Fibroblast of pulmonary artery (primary cell): ENCODE measurements at places on chromosomes 6 and 20.

GRCh38 chr6:35534407-35535170 is 21.9 kb upstream of the TULP1 start:
- no peak for DNase-seq

- peak; percentile 40 for DNase-seq
Observed at GRCh38 chr6:17580518-17581048, 19.5 kb upstream of the FAM8A1 start.

GRCh38 chr6:20028143-20028542 is 184.1 kb downstream of the MBOAT1 start:
- DNase-seq = no peak

DNA sequence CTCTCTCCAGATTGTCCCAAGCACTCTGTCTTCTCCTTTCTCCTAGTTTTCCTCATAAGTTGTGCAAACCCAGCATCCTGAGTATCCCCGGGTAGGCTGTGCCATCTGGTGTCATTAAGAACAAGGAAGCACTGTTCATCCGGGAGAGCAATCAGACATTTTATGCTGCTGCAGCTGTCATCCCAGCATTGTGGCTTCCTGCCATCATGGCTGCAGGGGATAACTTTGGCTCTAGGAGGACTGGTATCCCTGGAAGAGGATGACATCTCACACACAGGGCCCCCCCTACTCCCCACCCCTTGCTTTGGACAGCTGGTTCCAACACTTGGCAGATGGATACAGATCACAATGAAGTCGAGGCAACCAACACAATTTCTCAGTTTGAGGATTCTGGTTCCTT is 1195.1 kb upstream of the MAP3K7 start:
- no peak for DNase-seq

GRCh38 chr6:104754788-104755409 is 104.8 kb downstream of the HACE1 start:
- peak; percentile 32 for DNase-seq

DNA sequence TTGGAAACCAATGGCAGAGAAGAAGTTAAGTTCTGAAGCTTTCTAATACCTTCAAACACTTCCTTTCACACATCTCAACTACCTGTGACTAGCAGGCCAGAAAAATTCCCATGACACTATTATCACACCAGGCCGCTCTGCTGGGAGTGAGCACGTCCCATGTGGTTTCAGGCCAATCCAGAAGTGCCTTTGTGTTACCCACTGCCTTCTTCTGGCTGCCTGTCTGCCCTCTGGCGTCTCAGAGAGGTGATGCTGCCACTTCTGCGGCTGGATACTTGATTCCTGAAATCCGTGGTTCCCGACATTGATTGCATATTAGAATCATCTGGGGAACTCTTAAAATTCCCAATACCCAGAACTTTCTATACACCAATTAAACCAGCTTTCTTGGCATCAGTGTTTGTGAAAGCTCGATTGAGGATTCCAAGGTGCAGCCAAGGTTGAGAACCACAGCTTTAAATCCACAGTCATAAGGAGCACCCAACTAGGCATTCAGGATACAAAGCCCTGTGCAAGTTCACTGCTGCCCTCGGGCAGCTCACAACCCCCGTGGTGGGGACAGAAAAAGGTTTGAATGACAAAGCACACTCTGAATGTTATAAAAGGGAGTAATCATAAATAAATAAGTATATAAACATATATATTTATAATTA is 65.6 kb downstream of the STMND1 start:
- peak; percentile 42 for DNase-seq

DNA sequence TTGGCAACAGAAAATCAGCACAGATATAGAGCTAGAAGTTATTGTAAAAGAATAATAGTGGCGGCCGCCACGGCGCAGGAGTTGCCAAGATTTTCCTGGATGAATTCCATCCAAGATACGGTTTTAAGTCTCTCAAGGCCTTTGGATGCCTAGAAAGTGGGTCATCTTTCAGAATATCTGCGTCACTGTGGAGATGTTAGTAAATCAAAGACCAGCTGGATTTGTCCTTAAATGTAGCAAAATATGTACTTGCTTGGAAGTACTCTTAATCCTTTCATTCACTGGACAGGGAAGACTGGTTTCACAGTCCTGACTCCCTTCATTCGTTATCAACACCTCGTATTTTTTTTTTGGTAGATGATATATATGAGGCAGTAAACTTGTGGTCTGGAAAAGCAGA is 83.0 kb downstream of the SLC22A3 start:
- peak; percentile 100 for DNase-seq

DNA sequence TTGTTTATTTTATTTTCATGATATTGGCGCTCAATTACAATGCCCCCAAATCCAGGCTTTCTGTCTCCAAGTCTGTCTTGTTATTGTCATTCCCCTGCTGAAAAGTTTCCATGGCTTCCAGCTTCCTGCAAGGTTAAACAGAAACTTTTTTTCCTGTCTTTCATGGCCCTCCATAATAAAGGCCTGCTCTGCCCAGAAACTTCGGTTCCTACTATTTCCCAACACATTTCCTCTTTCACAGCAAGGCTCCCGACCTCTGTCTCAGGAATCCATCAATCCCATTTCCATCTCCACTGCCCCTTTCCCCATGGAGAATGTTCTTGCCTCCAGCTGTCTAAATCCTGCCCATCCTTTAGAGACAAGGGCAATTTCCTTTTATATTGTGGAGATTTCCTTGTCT is 365.2 kb upstream of the JARID2 start:
- peak; percentile 60 for DNase-seq

GRCh38 chr20:33477386-33478234 is 12.3 kb upstream of the CBFA2T2 start:
- no peak for DNase-seq

DNA sequence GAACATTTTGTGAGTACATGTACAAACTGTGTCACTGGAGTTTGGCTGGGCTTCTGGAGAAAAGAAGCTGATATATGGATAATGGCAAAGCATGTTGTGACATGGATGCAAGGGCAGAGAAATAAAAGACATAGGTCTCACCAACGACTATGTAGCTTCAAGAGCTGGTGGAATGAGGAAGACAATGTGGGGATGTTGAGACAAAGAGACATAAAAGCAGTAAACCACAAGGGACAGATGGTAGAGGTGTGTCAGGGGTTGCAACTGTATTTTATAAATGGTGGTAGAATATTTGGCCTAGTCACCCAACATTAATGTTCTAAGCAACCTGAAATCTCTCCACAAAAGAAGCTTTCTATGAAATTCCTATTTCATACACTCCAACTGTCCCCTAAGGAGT is 199.0 kb downstream of the KCNQ5 start:
- no peak for DNase-seq

DNA sequence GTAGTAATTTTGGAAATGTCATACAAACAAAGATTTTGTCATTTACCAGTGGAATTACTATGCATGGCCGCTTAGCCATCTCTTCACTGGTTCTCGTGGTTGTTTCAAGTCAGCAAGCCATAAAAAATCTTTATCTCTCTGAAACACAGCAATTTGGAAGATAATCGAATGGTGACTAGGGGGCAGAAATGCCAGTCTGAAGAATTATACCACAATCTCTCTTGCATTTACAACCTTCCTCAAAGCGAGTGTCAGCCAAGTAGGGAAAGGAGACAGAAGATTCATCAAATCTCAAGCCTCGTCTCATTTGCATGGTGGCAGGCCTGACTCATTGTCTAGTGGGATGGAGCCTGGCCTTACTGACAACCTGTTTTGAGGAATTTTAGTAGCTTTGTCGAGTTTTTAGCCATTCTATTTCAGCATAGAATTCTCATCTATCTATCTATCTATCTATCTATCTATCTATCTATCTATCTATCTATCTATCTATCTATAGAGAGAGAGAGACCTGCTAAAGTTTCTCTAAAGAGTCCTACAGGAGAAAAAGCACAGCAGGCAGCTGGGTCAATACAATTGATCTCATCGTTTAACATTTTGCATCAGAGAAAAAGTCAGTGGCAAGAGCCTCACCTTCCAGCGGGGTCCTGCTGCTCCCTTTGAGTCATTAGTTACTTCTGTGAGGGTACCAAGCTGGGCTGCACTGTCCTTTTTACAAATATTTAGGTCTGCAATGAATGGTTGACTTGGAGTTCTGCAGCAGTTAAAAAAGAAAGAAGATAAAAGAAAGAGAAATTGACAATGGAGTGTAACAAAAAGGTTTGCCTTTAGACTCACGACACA is 572.8 kb downstream of the TFAP2A start:
- no peak for DNase-seq

GRCh38 chr6:162154001-162154400 is 573.6 kb downstream of the PRKN start:
- no peak for DNase-seq

DNA sequence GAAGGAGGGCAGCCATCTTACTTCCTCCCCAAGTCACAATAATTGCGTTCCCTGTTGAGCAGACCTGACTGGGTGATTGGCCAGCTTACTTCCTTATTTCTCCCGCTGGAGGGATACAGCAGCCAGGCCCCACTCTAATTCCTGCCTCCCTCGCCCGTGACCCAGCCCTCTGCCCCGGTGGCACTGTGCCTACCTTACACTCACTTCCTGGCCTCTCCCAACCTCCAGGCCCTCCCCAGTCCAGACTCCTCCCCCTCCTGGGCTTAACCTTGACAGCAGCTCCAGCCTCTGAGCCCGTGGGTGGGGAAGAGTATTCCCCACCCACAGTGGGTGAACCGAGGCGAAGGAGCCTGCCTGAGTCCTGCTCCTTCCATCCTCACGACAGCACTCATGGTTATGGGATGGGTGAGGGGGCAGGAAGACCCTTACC is 3.0 kb downstream of the BAK1 start:
- DNase-seq = no peak

- no peak for DNase-seq
Observed at GRCh38 chr6:620166-620565, 36.7 kb downstream of the HUS1B start.

GRCh38 chr6:112044856-112045255 is 9.0 kb upstream of the CCN6 start:
- DNase-seq = peak; percentile 90

DNA sequence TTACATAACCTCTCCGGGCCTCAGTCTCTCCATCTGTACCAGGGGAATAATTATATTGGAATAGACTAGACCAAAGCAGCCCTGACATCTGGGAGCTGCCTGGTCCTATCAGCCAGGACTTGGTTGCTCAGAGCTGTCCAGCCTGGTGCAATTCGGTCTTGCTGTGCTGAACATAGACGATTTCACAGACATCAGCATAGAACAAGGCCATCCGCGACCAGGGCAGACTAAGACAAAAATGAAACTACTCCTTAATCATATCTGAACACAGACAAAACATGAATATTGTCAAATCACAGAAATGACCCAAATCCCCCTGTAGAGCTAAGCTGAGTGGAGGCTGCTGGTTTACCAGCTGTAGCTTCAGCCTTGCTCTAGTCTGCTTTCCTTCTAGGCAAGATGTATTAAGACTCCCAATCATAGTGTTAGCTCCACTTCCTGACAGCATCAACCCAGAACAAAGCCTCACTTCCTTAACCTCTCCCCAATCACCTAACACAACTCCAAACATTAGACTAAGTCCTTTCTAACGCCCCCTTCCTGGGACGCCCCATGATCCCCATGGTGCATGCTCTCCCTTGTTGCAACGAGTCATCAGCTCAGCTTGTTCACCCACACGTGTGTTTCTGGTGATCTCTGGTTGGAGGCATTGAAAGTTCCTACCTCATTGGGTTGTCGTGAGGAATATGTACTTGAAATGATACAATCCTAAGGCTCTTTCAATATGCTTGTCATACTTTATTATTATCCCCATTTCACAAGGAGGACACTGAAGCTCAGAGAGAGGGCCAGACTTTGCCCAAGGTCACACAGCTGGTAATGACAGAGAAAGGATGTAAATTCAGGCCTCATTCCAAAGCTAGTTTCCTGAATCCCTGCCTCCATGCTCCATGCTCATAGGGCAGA is 3.5 kb upstream of the MAPK13 start:
- DNase-seq = peak; percentile 54

GRCh38 chr6:92404281-92404680 is 1015.1 kb downstream of the EPHA7 start:
- no peak for DNase-seq

DNA sequence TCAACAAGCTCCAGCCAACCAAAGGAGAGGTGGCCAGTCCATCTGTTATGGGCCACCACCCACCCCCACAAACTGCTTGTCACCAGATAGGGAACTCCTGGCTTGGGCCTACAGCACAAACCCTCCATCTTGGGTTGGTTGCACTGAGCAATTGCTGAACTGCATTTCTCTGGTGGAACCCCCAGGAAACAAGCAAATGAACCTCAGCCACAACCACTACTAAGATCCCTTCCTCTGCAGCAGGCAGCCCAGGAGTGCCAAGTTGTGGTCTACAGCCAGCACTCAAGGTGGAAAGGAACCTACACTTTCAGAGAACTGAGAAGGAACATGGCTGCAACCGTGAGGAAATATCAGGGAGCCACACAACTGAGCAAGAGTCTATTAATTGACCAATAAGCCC is 171.6 kb downstream of the TMEM200A start:
- DNase-seq = no peak

DNA sequence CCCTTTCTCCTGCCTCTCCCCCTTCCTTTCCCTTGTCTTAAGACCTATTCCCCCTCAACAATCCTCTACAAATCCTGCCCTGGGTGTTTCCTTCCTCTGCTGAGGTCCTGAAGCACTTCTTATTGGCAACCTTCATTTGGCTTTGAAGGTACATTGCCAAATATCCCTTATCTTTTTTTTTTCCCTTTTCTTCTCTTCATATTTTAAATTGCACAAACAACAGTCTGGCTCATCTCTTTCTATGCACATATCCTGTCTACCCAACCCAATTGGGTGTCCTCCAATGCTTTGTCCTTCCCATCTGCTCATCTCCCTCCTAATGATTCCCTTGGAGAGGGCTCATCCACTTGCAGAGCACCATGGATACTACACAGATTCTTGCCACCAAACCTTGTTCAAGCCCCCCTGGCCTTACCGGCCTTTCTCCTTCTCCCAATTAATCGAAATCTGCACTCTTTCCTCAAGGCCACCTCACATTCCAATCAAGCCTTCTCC is 537.9 kb upstream of the JARID2 start:
- peak; percentile 50 for DNase-seq

GRCh38 chr6:91352878-91353277 is 766.0 kb upstream of the MAP3K7 start:
- DNase-seq = no peak

DNA sequence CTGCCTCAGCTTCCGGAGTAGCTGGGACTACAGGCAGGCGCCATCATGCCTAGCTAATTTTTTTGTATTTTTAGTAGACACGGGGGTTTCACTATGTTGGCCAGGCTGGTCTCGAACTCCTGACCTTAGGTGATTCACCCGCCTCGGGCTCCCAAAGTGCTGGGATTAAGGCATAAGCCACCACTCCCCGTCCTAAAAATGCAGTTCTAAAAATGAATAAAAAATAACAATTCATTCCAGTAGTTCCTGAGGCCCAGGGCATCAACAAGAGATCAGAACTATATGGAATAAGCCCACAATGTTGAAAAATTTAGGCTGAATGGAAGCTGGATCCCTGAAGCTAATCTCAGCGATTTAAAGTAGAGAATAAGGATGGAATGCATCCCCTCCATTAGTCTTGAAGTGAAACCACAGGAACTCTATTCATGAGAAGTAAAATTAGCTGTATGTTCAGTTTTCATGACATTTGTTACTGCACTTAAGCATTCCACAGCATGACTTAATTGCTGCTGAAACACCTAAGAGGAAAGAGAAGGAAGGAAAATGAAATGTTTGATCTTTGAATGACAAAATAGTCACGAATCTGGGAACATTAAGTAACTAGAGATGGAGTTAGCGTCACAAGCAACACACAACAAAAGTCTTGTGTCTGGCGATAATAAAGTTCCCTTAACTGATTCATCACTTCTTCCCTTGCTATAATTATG is 80.4 kb upstream of the RIPOR2 start:
- DNase-seq = no peak

GRCh38 chr6:501891-502601 is 110.5 kb downstream of the IRF4 start:
- no peak for DNase-seq
